Stimulated activated CD8-positive, alpha-beta memory T cell treated with anti-CD3 and anti-CD28 coated beads, Interleukin-4, amount 100 ng/mL, for 24 hours (primary cell): ENCODE measurements at places on chromosomes 13 and 19.

DNA sequence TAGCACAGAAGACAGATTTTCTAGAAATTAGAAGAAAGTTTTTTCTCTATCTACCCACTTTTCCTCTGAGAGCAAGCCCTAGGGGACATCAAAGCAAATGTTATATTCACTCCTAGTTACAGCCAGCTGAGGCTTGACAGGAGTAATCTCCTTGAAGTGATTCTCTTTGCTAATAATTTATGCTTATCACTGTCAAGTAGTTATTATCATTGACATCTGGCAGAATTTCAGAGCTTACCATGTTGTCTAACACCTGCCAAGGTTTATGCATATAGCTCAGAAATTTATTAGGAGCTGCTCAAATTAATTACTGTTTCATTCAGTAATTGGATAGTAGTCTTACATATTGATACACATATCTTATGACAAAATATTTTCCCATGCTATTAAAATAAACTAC is 465.9 kb upstream of the ATXN8OS start:
- DNase-seq = no peak

DNA sequence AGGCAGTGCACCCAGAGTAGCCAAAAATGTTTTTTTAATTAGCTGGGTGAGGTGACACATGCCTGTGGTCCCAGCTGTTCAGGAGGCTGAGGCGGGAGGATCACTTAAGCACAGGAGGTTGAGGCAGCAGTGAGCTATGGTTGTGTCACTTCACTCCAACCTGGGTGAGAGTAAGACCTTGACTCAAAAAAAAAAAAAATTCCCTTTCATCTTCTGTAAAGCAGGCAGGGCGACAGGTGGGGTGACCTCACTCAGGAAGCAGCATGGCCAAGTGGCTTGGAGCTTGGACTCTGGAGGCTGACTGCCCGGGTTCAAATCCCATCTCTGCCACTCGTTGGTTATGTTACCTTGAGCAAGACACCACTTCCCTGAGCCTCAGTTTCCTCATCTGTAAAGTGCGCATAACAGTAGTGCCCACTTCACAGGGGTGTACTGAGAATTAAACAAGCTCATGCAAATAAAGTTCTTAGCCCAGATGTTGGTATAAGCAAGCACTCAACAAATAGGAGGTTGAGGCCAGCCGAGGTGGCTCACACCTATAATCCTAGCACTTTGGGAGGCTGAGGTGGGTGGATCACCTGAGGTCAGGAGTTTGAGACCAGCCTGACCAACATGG is 48.3 kb downstream of the MAP4K1 start:
- DNase-seq = no peak

GRCh38 chr13:50309318-50309717 is 294.1 kb downstream of the KCNRG start:
- no peak for DNase-seq

DNA sequence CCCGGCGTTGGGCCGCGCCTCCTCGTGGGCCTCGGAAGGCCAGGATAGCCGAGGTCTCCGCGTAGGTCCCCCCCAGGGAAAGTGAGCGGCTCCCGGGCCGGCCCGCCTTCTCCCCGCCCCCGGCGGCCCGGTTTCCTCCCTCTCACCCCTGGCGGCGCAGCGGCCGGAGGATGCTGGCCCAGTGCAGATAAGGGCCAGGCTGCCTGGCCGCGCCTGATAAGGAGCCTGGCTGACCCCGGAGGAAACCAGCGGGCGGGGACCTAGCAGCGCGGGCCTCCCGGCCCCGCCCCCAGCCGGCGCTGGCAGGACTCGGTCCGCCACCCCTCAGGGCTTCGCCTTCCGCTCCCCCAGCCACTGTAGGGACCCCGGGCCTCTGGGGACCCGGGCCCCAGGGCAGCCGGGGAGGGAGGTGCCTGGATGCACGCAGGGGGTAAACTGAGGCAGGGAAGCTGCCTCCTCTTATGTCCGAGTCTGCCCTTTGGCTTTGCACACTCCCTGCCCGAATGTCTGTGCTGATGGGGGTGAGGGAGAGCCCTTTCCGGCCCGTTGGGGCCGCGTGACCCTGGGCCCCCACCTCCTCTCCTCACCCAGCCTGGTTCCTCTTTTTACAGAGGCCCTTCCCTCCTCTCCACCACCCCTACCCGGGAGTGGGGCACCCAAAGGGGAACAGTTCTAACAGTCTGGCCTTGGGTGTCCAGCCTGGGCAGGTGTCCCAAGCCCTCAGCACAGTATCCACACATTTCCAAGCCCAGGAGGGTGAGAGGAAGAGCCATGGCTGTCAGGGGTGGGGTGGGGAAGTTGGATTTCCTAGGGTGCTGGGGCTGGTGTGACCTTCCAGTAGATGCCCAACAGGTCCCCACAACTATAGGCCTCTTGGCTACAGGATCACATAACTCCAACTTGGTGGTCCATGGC is at the start of gene LYL1:
TSS of gene LYL1 (minus strand) at position 193 of the 915 bp plus-strand sequence. CDS start 1,687 bp downstream, outside the sequence.
- no peak for DNase-seq

DNA sequence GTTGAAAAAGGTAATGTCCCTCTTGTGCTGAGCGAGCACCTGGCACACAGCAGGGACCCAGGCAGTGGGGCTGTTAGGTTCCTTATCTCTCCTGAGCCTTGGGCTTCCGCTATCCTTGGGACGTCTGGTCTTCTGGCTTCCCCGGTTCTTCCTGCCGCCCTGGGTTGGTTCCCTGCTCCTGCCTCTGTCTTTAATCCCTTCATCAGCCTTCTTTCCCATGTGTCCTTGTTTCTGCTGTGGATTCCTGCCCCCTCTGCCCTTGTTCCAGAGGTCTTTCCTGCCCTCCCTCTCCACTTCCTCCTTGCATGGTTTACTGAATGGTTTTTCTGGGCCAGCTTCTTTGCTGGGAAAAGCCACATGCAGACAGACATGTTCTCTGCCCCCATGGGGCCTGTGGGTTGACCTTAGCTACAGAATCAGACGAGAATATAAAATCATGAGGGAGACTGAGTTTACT is 2.6 kb downstream of the EPN1 start:
- no peak for DNase-seq

- DNase-seq = no peak
These were observed 27.3 kb downstream of the SHISA2 start for GRCh38 chr13:26024558-26024957.
